Natural killer cell treated with Interleukin-12 subunit alpha and Interleukin-12 subunit beta and Interleukin-15 and Interleukin-18, amount 100 ng/mL, for 72 hours (primary cell): ENCODE measurements at places on chromosomes 11 and 22. TPM values are rescaled to one million over a fixed set of nuclear protein-coding genes. Genes with fewer than 3 reads are reported as not detected.

The SAA2 gene
- not detected for total RNA-seq

The PATE4 gene
- total RNA-seq = not detected

The RASSF10 gene
- not detected for total RNA-seq

DNA sequence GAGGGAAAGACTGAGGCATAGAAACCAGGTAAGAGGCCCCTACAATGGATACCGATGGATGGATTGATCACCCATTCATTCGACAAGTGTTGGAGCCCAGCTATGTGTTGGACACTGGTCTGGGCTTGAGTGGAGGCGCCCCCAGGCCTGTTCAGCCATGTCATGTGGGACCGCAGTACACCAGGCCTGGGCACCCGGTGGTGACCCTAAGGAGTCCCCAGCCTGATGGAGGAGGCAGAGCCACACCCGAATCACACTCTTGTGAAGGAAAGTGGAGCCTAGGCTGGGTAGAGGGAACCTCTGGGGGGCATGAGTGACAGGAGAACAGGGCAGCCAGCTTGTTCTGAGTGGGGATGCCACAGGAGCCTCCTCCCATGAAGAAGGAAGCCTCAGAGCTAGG lies 10.2 kb downstream of the CACNA1I start:
- DNase-seq = no peak
- no peaks in the 10 kb centered on the region for H3K4me1 ChIP-seq
- H3K4me3 ChIP-seq = no peak overlapping the region

The HYOU1 gene
- total RNA-seq = 333 TPM

GRCh38 chr22:23177197-23177596 lies 3.1 kb upstream of the BCR start:
- no peak for DNase-seq
- no peaks in the 10 kb centered on the region for H3K27me3 ChIP-seq
- peaks cover 35% of the 10 kb centered on the region for H3K4me1 ChIP-seq
- H3K27ac ChIP-seq = no peak overlapping the region
- H3K36me3 ChIP-seq = peaks cover 9% of the 10 kb centered on the region

- H3K4me3 ChIP-seq = peak overlapping the region; percentile 96
- no peaks in the 10 kb centered on the region for H3K36me3 ChIP-seq
- DNase-seq = no peak
- peak overlapping the region; percentile 89 for H3K27ac ChIP-seq
- H3K4me1 ChIP-seq = peaks cover 55% of the 10 kb centered on the region
These were observed 511 bp downstream of the DGKZ start for GRCh38 chr11:46347637-46348311.

DNA sequence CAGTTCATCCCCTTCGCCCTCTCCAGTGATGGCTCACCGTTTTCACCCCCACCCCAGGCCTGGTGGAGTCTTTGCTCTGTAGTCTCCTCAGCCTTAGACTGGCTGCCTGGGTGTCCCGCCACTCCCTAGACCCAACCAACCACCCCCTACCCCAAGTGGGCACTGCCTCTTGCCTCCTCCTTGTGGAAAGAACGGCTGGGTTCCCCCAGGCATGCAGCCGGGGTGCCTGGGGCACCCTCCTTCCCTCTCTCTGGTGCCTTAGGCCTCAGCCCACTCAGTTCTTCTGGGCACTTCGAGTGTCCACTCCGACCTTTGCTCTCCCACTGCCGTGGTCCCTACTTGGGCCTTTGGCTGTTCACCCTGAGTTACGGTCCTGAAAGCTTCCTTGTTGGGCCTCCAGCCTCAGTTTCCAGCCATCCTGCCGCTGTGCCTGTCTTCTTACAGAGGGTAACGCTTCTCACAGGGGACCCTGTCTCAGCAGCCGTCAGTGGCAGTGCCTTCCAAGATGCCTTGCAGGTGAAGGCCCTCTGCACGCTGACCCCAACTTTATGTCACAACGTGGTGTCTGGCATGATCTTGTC lies 3.1 kb downstream of the GRIK4 start:
- H3K4me1 ChIP-seq = peaks cover 6% of the 10 kb centered on the region
- no peak overlapping the region for H3K4me3 ChIP-seq
- no peak for DNase-seq
- H3K27ac ChIP-seq = no peak overlapping the region
- peaks cover 34% of the 10 kb centered on the region for H3K27me3 ChIP-seq
- H3K36me3 ChIP-seq = no peaks in the 10 kb centered on the region

DNA sequence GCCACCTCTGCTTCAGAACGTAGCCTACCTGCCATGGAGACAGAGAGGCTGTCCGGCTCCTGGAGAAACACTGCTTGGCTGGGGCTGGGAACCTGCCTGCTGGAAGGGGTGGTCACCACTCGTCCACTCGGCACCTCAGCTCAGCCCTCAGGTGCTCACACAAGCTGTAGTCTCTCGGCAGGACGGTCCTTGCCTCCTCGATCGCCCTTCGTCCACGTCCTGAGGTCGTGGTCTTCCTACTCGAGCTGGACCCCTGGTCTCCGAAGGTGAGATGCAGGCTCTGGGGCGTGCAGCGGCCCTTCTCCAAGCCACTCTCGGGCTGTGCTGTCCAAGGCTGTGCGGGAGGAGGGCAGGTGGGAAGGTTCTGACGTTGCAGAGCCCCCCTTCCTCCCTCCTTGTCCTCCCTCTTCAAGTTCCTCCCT lies at the start of gene TBX10:
Gene TBX10, minus strand, starts transcription at position 326 of the 422 bp plus-strand sequence. Its CDS starts 291 bp downstream, at position 35.
- H3K36me3 ChIP-seq = no peaks in the 10 kb centered on the region
- no peaks in the 10 kb centered on the region for H3K27me3 ChIP-seq
- peaks cover 6% of the 10 kb centered on the region for H3K4me1 ChIP-seq
- H3K4me3 ChIP-seq = no peak within 1 kb of the TSS
- H3K27ac ChIP-seq = no peak within 1 kb of the TSS
- no peak for DNase-seq

The KRTAP5-2 gene
- total RNA-seq = not detected

The CARD18 gene
- not detected for total RNA-seq

GRCh38 chr11:66277471-66278362 lies at the start of gene CNIH2:
Gene CNIH2 (plus strand): TSS chr11:66278175. CDS start chr11:66278457, 282 bp downstream.
- H3K27ac ChIP-seq = no peak within 1 kb of the TSS
- no peak for DNase-seq
- peaks cover 13% of the 10 kb centered on the region for H3K36me3 ChIP-seq
- H3K4me1 ChIP-seq = peaks cover 29% of the 10 kb centered on the region

The GVQW3 gene
- total RNA-seq = 4.0 TPM

DNA sequence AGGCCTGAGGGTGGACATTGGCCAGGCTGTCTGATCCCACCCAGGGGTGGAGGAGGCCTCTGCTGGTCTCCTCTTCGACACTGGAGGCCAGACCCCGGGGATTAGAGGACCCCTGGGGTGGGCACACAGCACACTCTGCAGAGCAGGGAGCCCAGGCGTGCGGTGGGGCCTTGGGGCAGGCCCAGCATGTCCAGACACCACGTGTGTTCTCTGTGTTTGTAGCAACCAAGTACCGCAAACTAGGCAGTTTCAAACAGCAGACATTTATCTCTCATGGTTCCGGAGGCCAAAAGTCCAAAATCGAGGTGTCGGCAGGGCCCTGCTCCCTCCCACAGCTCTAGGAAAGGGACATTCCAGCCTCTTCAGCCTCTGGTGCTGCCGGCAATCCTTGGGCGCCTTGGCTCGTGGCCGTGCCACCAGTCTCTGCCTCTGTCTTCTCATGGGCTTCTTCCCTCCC lies 1.5 kb downstream of the PANX2 start:
- H3K27me3 ChIP-seq = peaks cover 18% of the 10 kb centered on the region
- H3K4me3 ChIP-seq = peak overlapping the region; percentile 39
- DNase-seq = no peak
- H3K27ac ChIP-seq = no peak overlapping the region
- no peaks in the 10 kb centered on the region for H3K4me1 ChIP-seq

- DNase-seq = no peak
- no peaks in the 10 kb centered on the region for H3K27me3 ChIP-seq
- peaks cover 14% of the 10 kb centered on the region for H3K4me1 ChIP-seq
- no peaks in the 10 kb centered on the region for H3K36me3 ChIP-seq
- H3K27ac ChIP-seq = no peak overlapping the region
These were observed 21.7 kb upstream of the BAIAP2L2 start for GRCh38 chr22:38132136-38132535.

DNA sequence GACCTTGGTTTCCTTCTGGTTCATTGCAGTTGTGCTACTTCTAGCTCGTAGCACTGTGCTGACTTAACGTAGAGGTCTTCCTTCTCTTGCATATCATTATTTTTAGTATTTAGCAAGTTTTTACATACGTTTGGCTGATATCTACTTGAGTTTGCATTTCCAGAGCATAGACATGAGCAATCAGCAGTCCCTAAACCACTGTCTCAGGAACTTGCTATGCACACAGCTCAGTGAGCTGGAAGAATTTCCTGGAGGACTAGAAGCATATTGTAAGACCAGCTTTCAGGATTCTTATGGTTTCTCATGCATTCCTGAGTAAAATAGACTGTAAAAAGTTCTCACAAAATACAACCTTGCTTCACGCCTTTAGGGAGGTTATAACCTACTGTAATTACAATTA lies 226.7 kb upstream of the PDGFD start:
- no peaks in the 10 kb centered on the region for H3K4me1 ChIP-seq
- no peaks in the 10 kb centered on the region for H3K36me3 ChIP-seq
- H3K27ac ChIP-seq = no peak overlapping the region
- peaks cover 11% of the 10 kb centered on the region for H3K27me3 ChIP-seq
- H3K4me3 ChIP-seq = no peak overlapping the region
- no peak for DNase-seq

DNA sequence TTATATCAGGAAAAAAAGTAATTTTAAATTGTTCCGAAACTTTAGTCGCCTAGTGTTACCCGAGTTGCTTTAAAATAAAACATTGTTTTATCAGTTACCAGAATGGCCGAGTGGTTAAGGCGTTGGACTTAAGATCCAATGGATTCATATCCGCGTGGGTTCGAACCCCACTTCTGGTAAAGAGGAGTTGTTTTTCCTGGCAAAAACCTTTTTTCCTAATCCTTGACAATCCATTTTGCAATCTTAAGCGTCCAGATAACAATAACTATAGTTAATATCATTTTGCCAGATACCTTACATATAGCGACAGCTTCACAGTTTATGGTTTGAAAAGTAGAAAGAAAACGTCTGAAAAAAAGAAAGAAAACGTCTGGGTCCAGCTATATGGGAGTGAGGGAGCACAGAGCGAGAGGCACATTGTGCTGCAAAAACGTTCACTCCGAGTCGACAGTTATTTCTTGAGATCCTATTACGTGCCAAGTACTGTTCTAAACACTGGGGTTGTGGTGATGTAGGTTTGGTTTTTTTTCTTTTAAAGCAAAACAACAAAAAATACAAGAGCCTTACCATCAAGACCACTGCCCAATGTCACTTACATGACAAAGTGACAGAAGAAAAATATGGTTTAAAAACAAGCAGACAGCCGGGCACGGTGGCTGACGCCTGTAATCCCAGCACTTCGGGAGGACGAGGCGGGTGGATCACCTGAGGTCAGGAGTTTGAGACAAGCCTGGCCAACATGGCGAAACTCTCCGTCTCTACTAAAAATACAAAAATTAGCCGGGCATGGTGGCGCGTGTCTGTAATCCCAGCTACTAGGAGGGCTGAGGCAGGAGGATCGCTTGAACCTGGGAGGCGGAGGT lies 40.6 kb downstream of the OR4D9 start:
- peak overlapping the region; percentile 94 for H3K27ac ChIP-seq
- DNase-seq = no peak
- H3K4me3 ChIP-seq = peak overlapping the region; percentile 87
- peaks cover 36% of the 10 kb centered on the region for H3K4me1 ChIP-seq
- no peaks in the 10 kb centered on the region for H3K36me3 ChIP-seq

GRCh38 chr22:43171607-43172006 lies 15.3 kb downstream of the TTLL12 start:
- no peak for DNase-seq
- H3K36me3 ChIP-seq = no peaks in the 10 kb centered on the region
- no peaks in the 10 kb centered on the region for H3K27me3 ChIP-seq
- H3K4me1 ChIP-seq = no peaks in the 10 kb centered on the region

The NAALAD2 gene
- not detected for total RNA-seq

GRCh38 chr11:33690290-33691065 lies 10.1 kb downstream of the C11orf91 start:
- no peaks in the 10 kb centered on the region for H3K36me3 ChIP-seq
- H3K27me3 ChIP-seq = peaks cover 7% of the 10 kb centered on the region
- H3K4me1 ChIP-seq = no peaks in the 10 kb centered on the region
- no peak for DNase-seq
- no peak overlapping the region for H3K27ac ChIP-seq

The CALCA gene
- total RNA-seq = not detected

The POLD3 gene
- 58.9 TPM for total RNA-seq

DNA sequence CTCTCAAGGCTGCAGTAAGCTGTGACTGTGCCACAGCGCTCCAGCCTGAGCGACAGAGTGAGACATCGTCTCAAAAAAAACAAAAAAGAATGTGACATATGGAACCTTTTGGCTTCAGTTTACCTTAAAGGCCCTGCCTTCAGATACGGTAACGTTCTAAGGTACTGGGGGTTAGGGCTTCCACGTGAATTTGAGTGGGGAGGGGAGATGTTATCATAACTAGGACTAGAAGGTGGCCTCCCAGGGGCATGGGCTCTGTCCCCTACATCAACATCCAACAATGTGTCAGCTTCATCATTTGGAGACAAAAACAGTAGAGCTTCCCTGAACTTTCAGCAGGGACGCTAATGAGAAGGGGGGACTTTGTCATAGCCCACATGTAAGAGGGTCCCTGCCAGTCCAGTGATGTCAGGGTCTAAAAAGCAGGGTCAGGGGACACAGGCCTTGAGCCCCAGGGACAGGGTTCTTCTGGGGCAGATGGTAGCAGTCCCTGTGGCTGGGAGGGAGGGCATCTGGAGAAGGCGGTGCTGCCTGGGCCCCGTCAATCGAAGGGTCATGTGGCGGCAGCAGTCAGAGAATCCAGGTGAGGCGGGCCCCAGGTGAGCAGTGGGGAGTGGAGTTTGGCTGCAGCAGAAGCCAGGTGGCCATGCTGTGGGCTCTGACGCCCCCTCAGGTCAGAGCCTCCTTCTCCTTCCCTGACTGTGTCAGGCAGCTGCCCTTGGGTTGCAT lies 79.8 kb downstream of the BCR start:
- H3K4me1 ChIP-seq = peaks cover 30% of the 10 kb centered on the region
- DNase-seq = no peak
- H3K27ac ChIP-seq = no peak overlapping the region
- no peak overlapping the region for H3K4me3 ChIP-seq
- H3K36me3 ChIP-seq = no peaks in the 10 kb centered on the region

The MOV10L1 gene
- total RNA-seq = not detected

GRCh38 chr11:72789493-72790131 lies 4.2 kb downstream of the STARD10 start:
- peaks cover 21% of the 10 kb centered on the region for H3K4me1 ChIP-seq
- H3K27ac ChIP-seq = no peak overlapping the region
- H3K27me3 ChIP-seq = no peaks in the 10 kb centered on the region
- no peaks in the 10 kb centered on the region for H3K36me3 ChIP-seq
- H3K4me3 ChIP-seq = no peak overlapping the region
- DNase-seq = no peak

DNA sequence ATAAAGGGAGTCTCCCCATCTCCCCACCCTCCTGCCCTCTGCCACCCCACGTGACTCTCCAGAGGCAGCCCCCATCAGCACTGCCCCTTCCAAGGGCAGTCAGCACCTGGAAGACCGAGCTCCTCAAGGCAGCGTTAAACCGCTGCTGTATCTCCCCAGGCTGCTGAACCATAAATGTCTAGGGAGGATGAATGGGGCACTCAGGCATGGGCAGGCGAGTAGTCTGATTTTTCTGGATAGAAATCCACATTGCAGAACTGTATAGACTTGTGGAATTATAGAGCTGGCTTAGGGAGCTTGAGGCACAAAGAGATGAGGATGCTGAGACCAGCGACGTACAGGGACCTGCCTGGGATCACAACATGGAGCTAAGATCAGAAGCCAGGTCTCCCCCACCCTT lies 199.6 kb downstream of the CEP164 start:
- no peak overlapping the region for H3K27ac ChIP-seq
- peaks cover 6% of the 10 kb centered on the region for H3K27me3 ChIP-seq
- no peak overlapping the region for H3K4me3 ChIP-seq
- H3K4me1 ChIP-seq = peaks cover 3% of the 10 kb centered on the region
